Fibroblast of lung (primary cell): ENCODE measurements at places on chromosomes 7 and 10. TPM values are rescaled to one million over a fixed set of nuclear protein-coding genes. Genes with fewer than 3 reads are reported as not detected.

The DYNC1I1 gene
- under 0.01 and 0.17 TPM in 2 replicates for total RNA-seq

The COBL gene
- 0.26 and 0.33 TPM in 2 replicates for total RNA-seq

The HTRA1 gene
- total RNA-seq = 109 and 198 TPM in 2 replicates

The GDF10 gene
- total RNA-seq = 8.0 and 25.1 TPM in 2 replicates

The SP8 gene
- total RNA-seq = not detected in 2 replicates

The CACNA2D1 gene
- total RNA-seq = 45.7 and 64.4 TPM in 2 replicates

The FBXL15 gene
- 6.7 and 7.3 TPM in 2 replicates for total RNA-seq
